ENCODE measurements at places on chromosomes 5 and 9.
A peak's percentile ranks its signal among the peaks of the same experiment; 100 is the strongest.

DNA sequence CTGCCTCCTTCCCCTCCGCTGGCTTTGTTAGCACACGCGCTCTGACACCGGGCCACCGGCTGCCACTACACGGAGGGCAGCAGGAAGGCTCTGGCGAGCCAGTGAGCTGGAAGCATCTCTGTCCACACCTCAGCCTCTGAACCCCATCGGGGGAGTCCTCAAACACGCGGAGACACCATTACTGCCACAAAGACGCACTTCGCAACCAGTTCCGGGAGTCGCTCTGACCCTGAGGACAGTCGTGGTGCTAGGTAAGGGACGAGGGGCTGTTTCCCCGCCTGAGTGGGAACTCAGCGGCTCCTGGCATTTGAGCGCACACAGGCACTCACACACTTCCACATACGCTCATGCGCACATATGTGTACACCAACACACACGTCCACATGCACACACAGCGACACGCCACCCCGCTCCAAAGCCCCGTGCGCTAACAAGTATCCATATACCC, 160.0 kb downstream of the C9orf152 start:
- peak; percentile 59 for DNase-seq

- DNase-seq = no peak
Observed at GRCh38 chr5:80189201-80189600, 66.6 kb downstream of the SERINC5 start.

DNA sequence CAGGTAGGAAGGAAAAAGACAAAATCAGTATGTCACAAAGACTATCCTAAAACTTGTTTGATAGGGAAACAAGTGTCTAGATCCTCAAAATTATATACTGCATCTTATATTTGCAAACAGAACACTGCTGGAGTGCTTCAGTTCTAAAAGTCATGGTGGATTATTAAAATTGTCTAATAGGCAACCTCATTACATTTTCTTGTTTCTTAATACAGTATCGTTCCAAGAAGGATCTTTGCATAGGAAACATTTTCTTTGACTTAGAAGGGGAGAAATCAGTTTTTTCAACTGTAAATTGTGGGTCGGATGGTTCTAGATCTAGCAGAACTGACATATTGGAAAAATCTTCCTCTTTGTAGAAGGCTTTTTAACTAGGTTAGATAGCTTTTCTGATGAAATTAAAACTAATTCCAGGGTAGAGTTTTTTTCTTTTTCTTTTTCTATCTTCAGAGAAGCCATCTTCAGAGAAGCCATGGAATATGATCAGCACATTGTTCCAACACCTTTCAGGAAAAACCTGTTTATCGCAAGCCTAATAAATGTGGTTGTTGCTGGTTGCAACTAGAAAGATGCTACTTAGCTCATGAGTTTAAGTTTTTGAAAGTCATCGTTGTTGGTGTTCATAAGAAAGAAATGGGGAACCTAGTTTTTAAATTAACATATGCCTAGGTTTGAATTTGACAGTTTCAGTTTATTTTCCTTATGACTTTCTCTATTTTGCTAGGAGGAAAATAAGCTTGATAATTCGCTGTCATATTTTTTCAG, 7.4 kb downstream of the CPEB4 start:
- no peak for DNase-seq

DNA sequence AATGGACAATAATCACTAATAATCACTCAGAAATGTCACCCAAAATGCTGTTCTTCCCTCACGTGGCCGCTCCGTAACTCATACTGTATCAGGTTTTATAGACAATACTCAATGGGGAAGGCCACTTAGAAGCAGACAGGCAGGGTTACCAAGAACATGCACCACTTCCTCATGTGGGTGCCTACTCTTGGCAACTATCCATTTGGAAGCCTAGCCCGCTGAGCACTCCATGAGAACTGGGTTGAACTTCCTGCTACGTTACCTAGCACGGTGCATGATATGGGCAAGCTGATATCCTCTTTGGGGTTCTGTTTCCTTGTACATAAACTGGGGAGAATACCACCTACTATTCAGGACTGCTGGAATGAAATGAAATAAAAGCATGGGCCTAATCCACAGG, 14.3 kb downstream of the DAP start:
- DNase-seq = no peak

DNA sequence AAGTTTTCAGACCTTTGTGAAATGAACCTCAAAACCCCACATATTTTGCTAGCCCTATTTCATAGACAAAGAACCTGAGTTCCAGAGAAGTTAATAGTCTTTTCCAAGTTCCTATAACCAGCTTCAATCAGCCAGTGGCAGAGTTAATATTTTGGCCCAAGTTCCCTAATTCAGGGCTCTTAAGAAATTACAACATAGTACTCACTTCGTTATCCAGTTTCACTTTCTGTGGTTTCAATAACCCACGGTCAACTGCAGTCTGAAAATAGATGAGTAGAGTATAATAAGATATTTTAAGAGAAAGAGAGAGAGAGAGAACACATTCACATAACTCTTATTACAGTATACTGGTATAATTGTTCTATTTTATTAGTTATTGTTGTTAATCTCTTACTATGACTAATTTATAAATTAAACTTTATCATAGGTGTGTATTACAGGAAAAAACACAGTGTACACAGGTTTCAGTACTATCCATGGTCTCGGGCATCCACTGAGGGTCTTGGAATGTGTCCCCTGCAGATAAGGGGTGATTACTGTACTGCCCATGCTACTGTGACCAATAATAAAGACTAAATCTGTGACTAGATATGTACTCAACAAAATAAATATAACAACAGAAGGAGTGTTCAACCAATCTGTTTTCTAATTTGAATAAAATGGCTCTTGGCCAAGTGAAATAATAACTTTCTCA, 9.3 kb upstream of the MYOT start:
- no peak for DNase-seq

GRCh38 chr5:43063721-43064171, 23.6 kb upstream of the ANXA2R start:
- peak; percentile 29 for DNase-seq

GRCh38 chr5:135490245-135491037, 38.3 kb upstream of the TIFAB start:
- DNase-seq = no peak

DNA sequence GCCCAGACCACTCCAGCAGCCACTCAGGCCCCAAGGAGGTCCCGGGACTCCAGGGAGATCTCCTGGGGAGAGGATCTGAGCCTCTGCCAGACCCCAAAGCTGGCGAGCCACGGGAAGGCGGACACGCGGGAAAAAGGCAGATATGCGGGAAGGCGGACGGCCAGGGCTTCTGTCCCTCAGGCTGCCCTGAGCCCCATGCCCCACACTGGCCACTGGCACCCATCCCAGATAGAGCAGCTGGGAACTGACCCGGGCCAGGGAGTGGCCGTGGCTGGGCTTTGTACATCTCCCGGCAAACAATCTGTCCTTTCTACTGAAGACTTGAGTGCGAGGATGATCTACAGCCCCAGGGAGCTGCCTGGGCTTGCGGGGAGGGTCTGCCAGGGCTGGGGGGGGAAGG, 21.1 kb upstream of the NOTCH1 start:
- DNase-seq = peak; percentile 47

DNA sequence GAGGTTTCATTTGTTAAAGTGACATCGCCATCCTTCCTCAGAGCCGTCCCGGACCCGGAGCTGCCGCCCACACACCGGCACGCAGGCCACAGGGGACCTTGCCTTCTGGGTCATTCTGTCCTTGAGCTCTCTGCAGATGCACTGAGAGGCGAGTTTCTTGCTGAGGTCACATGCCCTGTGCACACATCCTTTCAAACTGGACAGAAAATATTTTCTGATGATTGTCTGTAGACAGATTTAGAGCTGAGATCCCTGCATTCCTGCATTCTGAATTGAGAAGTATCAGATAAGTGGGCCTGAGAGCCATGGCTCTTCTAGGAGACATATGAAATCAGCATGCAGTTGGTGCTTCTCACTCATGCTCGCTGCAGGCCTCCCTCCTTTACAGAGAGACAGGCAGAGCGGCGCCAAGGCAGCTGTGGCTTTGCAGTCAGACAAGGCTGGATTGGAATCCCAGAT, 25.4 kb downstream of the BOD1 start:
- DNase-seq = peak; percentile 56

- DNase-seq = no peak
Observed at GRCh38 chr9:83722726-83723495, 15.2 kb upstream of the UBQLN1 start.

- DNase-seq = no peak
Observed at GRCh38 chr9:94443032-94443722, 111.7 kb upstream of the PCAT7 start.

- DNase-seq = peak; percentile 61
Observed at GRCh38 chr5:168851902-168852321, 272.7 kb upstream of the PANK3 start.

DNA sequence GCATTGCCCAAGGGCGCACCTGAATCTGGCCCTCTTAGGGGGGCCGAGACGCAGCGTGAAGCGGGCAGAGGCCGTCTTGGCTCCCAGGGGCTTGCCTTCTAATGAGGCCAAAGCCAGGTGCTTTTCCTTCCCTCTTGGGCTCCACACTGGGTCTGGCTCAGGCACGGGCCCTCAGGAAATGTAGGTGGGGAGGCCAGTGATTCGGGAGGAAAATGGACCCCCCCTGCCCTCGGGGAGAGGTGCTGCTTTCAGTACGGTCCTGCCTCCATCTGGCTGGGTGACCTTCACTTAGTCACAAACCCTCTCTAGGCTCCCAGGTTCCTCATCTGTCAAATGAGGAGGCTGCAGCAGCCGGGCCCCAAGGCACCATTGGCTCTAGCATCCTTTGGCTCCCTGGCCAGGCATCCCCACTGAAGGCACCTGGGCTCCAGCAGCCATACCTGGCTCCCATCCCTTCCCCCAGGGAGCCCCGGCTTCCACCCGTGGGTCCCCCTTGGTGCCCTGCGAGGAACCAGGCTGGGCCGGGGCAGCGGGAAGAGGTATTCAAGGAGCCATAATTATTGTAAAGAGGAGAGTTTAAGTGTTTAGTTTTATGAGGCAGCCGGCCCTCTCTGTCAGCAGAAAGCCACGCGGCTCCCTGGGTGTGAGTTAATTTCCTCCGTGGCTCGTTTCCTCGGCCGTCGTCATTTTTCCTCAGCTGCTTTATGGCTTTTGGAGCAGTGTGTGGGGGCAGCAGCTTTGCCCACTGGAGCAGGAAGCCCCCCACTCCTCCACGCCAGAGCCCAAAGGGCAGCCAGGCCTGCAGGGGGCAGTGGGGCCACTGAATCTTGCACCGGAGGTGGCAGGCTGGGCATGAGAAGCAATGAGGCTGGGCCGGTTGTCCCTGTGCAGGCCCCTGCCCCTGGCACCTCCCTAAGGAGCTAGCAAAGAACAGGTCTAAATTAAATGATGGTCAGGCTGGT, 24.9 kb upstream of the UNC5A start:
- DNase-seq = no peak

- DNase-seq = no peak
Observed at GRCh38 chr9:89478821-89479668, 18.9 kb downstream of the SEMA4D start.

DNA sequence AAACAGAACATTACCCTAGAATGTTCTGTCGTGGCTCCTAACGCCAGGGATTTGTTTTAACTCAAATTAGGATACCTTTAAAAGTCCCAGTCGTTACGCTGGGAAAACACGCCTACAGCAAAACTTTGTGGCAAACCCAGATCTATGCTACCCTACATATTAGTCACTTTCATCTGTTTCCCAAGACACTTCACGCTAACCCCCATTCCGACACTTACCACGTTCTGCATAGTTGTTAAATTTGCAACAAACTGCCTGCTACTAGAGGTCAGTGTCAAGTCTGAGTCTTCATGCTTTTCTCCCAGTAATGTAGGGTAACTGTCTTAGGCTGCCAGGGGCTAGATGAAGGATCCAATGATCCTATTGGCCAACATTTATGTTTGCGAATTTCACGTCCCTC, 140.3 kb downstream of the RASEF start:
- DNase-seq = no peak

- DNase-seq = peak; percentile 79
Observed at GRCh38 chr9:96217754-96218693, 84.0 kb downstream of the HSD17B3 start.

DNA sequence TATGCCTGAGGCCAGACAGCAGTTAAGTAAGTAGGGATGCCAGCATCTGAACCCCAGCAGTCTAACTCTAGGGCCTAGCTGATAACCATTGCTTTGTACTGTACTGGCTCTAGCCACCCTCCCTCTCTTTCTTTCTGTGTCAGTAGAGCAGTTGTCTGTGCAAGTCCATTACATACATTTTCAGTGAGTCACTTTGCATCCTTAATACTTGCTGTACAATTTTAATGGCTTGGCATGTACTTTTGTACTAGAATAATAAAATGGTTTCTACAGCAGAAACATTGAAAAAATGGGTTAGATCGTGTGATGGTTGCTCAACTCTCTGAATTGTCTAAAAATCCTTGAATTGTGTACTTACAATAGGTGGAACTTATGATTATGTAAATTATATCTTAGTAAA, 1.5 kb upstream of the TTC39B start:
- DNase-seq = no peak

GRCh38 chr5:115260248-115260647, 2.4 kb downstream of the PGGT1B start:
- DNase-seq = no peak

DNA sequence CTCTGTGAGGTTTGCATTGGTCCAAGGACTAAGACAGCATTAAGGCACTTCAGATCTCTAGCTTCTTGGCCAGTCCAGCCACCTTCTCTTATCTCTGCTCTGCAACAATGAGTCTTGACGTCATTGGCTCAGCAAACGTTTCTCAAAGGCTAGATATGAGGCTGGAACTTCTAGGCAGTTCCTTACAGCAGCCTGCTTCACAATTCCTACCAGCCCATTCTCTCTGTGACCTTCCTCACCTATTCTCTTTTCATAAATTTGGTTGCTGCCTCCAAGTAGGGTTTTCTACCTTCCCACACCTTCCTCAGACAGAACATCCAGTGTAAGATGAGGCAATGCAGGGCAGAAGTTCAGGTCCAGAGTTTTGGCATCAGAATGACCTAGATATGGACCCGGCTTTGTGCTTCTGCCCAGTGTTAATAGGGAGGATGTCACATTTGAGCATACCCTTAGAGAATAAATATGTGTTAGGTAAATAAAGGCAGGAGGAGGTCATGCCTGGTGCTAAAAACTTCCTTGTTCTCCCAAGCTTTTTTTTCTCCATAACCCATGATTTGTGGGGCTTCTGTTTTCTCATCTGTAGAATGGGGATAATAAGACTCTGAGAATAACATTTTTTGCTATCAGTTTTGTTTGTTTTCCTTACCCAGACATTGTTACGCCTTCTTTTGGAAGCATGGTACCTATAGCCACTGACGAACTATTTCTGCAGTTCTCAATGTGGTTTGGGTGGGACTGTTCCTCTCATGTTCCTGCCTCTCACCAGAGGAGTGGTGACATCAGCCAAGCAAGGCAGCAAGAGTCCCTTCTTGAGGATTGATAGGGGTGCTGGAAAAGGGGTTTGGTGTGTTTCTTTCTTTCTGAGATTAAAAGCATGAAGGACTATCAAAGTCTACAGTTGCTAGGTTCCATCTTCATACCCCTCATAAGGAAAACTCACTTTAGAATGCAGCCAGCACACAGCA, 220.6 kb upstream of the TRIM32 start:
- DNase-seq = no peak

- DNase-seq = no peak
Observed at GRCh38 chr5:56608217-56608925, 207.0 kb upstream of the MAP3K1 start.
